ENCODE measurements at places on chromosomes 7 and 10.

DNA sequence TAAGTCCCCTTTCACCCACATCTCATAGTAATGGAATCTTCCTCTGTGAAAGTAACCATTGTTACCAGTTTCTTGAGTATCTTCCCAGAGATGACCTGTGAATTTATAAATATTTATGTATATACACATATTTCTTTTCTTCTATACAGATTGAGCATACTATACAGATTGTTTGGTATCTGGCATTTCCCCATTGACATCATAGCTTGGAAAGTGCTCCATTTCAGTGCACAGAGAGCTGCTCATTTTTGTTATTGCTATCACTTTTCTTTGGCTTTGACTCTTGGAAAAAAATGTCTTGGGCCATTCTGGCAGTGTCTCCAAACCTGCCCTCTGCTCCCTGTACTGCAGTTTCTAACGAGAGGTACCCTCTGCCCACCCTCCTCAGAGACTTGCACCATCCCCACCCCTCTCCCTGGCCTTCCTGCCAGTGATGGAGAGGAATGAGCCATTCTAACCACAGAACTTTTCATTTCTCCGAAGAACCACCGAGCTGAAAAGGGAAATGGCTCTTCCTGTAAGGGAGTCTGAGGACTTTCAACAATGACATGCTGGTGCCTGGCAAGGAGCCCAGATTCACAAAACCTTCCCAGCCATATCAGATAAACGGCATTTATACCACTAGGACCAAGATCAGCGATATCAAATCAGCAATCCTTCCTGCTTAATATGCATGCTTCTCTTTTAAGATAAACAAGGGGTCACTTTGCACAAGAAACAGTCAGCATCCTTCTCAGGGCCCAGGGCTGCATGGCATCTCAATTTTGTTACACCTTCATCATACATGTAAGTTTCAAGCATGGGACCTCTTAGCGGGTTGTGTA is 19.7 kb upstream of the CCSER2 start:
- peak; percentile 16 for DNase-seq

GRCh38 chr10:62639144-62639543 is 165.4 kb upstream of the ADO start:
- no peak for DNase-seq

DNA sequence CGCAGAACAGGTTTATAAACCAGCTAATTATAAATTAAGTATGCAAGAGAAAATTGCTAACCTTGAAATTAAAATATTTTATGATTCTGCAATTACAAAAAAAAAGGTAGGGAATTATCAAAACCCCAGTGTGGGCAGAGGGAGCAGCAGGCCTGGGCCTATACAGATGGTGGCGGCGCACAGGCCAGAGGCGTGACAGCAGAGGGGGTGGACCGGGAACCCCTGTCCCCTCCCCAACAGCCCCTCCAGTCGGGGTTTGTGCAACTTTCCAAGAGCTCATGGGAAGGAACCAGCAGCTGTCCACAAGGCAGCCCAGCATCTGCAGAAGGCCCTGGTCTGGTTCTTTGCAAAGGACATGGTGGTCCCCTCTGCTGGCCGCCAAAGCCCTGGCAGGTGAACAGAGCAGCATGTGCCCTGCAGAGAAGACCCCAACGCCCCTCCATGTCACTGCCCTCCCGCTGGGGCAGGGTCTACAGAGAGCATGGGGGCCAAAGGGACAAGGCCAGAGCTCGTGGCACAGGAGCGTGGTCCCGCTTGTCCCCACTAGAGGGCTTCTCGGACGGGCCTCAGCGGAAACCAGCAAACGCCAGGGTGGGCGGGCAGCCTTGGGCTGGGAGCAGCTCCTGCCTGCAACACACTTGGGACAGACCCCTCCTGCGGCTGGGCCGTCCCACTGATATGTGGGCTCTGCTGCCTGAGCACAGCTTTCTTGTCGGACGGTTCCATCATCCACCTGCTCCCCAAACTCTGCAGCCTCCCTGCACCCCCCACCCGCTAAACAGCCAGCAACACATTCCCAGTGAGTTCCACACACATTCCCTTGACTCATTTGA is 75.1 kb downstream of the EBF3 start:
- no peak for DNase-seq

DNA sequence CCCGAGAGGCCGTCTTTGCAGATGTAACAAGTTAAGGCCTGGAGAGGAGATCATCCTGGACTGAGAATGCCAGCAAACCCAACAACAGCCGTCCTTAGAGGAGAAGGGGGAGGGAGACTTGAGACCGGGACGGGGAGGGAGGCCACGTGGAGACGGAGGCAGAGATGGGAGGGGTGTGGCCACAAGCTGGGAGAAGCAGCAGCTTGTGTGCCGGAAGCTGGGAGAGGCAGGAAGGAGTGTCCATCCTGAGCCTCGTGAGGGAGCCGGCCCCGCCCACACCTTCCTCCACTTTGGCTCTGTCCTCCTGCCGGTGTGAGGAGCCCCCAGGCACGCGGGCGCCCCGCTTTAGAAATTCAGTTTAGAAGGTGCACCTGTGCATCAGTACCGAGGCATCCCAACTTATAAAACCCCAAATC is 95.7 kb downstream of the DNAJB6 start:
- DNase-seq, result no peak

- no peak for DNase-seq
Measured at GRCh38 chr10:34178756-34179155, 636.3 kb downstream of the PARD3 start.

Measured in stimulated activated CD8-positive, alpha-beta memory T cell treated with anti-CD3 and anti-CD28 coated beads, Interleukin-7, amount 100 ng/mL, for 1 hour (primary cell).